ENCODE measurements at places on chromosomes 1 and 21.
A peak's percentile ranks its signal among the peaks of the same experiment; 100 is the strongest.

DNA sequence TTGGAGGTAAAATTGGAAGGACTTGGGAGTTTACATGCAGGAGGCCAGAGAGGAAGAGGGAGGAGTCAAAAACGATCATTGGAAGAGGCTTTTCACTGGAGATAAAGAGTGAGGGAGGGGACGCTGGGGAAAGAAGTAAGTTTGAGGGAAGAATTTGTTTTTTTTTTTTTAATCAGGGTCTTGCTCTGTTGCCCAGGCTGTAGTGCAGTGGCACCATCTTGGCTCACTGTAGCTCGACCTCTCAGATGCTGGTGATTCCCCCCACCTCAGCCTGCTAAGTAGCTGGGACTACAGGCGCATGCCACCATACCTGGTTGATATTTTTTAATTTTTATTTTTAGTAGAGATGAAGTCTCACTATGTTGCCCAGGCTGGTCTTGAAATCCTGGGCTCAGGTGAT lies 1.2 kb upstream of the MROH7 start:
- no peak for DNase-seq

GRCh38 chr1:101388904-101389546 lies 152.2 kb downstream of the S1PR1 start:
- no peak for DNase-seq

DNA sequence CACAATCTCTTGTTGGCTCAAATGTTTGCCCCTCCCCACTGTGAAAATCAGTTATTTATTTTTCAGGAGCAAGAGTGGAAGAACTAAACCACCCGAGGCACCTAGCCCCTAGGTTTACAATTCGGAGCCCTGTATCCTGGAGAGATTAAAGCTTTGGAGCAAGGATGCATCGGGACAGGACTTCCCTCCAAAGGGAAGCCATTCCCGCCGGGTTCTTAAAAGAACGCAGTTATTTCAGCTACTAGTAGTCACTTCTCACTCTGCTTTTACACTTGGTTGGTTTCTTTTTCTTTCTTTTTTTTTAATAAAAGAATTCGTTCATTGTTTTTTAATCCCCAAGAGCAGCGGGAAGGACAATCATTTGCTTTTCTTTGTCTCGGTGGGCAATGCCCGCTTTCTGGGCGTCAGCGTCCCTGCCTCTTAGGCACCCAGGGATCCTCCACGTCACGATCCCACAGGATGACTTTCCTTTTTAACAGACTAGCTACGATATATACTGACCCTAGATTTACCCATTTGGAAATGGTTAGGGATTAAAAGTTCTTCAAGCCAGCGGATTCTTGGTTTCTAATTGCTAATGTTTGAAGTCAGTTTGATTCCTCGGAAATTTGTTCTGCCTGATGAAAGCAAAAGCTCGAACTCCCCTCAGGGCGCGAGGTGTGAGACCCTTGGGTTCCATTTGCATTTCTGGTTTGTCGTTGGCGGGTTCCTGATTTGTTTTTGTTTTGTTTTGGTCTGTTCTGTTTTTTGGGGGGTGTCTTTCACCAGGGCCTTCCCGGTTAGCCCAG lies 9.0 kb downstream of the TBX15 start:
- no peak for DNase-seq

GRCh38 chr1:215376544-215377264 lies 190.4 kb upstream of the KCTD3 start:
- no peak for DNase-seq

- DNase-seq, result peak; percentile 52
These were observed at the start of gene OLFML2B for GRCh38 chr1:162023547-162024501. TSS of gene OLFML2B (minus strand) at chr1:162023869. CDS start at chr1:162023430, 439 bp downstream.

DNA sequence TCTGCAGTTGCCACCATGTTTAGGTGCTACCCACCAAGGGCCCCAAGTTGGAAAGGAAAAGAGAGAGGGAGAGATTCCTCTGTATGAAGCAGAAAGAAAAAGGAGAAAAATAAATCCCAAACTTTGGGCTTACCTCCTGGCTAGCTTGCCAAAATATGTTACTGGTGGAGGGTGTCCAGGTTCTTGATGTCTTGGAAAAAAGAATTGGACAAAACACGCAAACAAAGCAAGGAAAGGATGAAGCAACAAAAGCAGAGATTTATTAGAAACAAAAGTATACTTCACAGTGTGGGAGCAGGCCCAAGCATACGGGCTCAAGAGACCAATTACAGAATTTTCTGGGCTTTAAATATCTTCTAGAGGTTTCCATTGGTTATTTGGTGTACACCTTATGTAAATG lies 204.5 kb upstream of the LRRC7 start:
- DNase-seq, result no peak

- no peak for DNase-seq
These were observed 333.6 kb upstream of the RUNX1 start for GRCh38 chr21:35382696-35383095.

Data from inflammatory macrophage treated with lipopolysaccharide for 1 hour (primary cell).